ENCODE measurements at places on chromosomes 7 and 10.

- DNase-seq: no peak
Observed at GRCh38 chr7:98038731-98039130, 48.7 kb upstream of the OCM2 start.

GRCh38 chr7:111232249-111233084 is 141.5 kb downstream of the LRRN3 start:
- no peak for DNase-seq

DNA sequence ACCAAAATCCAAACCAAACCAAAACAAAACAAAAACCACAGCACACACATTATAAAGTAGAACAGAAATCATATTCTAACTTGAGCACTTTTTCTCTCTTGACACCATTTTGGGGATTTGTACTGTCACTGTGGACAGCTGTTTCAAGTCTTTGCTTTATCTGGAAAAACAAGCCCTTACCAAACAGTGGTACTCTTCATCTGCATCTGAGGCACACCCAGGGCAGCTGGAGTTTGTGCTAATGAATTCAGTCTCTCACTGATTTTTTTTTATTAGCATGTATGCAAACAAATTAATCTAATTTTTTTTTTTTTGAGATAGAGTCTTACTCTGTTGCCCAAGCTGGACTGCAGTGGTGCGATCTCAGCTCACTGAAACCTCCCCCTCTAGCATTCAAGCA is 171.4 kb downstream of the RAPGEF5 start:
- no peak for DNase-seq

DNA sequence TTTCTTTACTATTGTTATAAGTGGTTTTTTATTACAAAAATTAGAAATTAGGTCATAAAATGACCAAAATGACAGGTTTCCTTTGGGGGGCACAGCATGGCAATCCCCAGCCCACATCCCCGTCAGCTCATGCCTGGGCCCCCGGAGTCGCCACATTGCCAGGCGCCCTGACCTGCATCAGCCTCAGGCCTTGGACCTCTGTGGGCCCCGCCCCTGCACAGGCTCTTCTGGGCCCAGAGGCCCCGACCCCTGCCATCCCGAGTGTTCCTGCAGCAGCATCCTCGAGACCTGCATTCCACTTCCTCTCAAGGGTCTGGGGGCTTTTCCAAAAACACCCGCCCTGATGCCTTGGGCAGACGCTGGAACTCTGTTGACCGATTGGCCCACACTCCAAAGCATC is 391.1 kb upstream of the MGMT start:
- no peak for DNase-seq

DNA sequence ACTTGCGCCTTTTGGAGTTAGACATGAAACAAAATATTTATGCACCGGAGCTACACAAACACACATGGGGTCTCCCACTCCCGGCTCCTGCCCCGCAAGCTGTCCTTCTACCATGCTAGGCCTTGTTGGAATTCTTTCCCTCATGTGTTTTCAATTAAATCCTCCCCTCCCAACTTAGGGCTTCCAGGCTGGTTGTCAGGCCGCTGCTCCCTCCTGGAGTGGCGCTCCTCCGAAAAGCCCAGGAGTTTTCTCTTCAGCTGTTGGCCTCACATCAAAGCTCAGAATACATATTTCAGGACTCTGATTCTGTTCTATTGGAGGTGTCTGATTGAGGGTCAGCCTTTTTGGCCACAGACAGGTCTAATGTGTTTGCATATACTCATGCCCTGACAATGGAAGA is 113.3 kb downstream of the FANK1 start:
- DNase-seq: no peak

DNA sequence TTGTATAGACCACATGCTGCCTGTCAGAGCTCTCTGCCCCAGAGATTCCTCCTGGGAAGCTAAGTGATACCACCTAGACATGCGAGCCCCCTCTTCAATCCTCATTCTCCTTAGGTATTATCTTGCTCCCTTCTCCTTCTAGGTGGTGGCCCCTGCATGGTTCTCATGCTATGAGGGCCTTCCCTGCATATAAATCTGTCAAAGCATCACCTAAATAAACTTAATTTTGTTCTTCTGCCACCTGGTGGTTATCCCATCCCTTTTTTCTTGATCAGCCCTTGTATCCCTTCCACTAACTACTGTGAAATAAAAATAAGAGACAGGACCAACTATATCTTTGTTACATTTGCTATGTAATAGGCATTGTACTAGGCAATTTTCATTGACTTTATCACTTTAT is 242.1 kb downstream of the CDC14C start:
- DNase-seq: no peak

- no peak for DNase-seq
Observed at GRCh38 chr10:90363799-90364483, 493.9 kb downstream of the HTR7 start.

DNA sequence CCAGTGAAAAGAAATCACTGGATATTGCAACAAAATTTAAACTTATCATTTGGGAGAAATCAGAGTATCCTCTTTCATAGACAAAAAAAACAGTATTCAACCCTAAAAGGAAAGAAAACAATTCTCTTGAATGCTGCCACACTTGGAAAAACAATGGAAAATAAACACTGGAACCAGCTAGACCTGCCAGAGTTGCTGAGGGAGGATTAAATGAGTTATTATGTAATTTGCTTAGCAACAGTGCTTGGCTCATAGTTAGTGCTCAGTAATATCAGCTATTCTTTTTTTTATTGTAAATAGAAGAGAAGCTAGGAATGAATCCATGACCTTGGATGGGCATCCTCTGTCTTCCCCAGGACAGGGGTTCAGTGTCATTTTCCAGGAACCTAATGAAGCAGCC is 11.0 kb upstream of the ZNF273 start:
- DNase-seq: no peak

DNA sequence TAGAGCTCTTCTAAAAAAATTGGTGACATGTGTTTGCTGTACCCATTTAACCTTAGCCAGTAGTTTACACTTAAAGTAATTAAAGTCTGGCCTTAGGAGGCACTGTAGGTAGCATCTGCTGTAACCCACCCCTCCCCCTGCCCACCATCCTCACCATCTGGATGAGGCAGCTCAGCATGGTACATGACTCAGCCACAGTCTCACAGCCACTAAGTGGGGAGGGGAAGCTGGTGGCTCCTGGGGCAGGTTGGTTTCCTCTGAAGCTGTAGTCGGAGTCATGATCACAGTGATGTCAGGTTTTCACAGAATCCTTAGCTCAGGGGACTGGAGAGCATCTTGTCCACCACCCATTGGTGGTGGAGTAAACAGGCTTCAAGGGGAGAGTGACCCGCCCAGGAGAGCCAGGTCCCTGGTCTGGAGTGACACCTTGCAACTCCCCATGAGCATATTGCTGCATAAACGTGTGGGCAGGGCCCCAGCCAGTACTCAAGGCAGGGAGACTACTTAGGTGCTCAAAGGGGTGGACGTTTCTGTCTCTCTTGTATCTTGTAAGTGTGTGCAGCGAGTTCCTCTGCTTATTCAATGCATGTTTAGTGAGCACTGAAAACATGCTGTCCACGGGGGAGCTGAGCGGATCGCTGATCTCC is 125.9 kb downstream of the GRK5 start:
- DNase-seq: no peak

DNA sequence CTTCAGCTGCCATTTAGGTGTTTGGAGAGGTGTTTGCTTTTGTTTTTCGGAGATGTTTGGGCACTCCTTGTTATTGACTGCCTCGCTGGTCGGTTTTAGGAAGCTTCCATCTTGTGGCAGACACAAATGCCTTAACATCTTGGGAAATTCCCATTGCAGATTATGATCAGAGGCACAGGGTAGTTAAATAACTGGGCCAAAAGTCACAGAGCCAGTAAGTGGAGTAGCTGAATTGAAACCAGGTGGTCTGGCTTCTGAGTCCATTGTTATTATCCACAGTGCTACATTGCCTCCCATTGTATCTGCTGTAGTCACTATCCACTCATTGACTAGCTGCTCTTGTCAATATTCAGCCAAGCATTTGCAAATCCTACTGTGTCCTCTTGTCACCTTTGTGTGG is 138.2 kb upstream of the PLPP4 start:
- DNase-seq: no peak

DNA sequence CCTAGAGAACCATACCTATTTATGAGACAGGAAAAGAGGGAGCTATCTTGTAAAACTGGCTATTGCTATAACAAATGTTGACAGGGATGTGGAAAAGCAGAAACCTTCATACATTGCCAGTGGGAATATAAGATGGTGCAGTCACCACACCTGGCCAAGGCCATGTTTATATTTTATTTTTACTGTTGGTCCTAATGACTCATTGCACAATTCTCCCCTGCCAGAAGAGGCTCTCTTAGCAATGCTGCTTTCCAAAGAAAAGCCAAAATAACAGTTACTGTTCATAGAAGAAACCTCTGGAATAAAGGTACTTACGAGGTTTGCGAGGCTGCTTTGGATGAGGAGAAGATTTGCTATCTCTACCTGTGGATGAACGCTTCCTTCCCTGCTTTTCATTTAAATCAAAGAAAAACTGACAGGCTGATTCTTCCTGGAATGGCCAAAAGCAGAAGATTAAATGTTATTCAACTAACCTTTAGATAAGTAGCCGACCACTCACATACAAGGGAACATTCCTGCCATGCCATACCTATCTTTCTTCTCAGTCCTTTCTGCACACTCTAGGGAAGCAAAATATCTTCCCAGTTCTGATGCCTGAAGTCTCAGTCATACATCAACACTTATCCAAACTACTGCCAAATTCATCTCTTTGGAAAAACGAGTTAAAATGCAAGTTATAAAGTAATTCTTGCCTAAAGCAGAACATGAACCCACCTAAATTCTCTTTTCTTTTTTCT is 16.3 kb upstream of the CHUK start:
- no peak for DNase-seq

- no peak for DNase-seq
Observed at GRCh38 chr7:132901241-132901640, 180.6 kb downstream of the CHCHD3 start.

GRCh38 chr7:80499350-80499953 is 12.4 kb downstream of the GNAT3 start:
- no peak for DNase-seq

DNA sequence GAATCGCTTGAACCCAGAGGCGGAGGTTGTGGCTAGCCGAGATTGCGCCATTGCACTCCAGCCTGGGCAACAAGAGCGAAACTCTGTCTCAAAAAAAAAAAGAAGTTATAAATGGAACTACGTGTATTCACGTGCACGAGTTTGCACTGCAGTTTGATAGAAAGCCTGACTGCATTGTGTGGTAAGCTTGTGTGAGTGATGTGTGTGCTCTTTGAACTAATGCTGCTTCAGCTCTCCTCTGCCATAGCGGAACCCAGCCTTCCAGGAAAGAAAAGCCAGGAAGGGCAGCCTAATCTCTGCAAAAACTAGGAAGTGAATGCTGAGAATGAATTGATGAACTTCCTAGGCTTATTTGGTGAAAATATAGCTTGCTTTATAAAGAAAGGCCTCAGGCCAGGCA is 15.6 kb upstream of the MKRN1 start:
- DNase-seq: no peak

DNA sequence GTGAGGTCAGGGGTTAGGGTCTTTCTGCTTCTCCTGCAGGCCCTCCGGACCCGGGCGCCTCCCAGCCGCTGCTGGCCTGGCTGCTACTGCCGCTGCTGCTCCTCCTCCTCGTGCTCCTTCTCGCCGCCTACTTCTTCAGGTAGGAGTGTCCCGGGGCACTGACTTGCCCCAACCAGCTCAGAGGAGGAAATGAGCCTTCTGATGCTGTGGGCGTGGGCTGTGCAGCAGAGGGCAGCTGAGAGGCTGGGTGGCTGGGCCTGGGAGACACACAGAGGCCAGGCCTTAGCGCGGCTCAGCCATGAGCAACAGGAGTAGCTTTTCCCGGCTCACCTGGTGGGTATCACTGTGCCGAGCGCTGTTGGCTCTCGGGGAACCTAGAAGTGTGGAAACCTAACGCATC is 78.9 kb downstream of the MKI67 start:
- DNase-seq: no peak

- DNase-seq: no peak
Observed at GRCh38 chr10:76172020-76172419, 740.6 kb downstream of the LRMDA start.

GRCh38 chr7:129771201-129771927 is 159.8 kb downstream of the NRF1 start:
- no peak for DNase-seq

GRCh38 chr7:139054101-139054500 is 18.3 kb upstream of the ZC3HAV1L start:
- no peak for DNase-seq

- no peak for DNase-seq
Observed at GRCh38 chr10:132708441-132708840, 77.5 kb downstream of the NKX6-2 start.

GRCh38 chr7:50037086-50037485 is 56.0 kb downstream of the ZPBP start:
- DNase-seq: no peak

- no peak for DNase-seq
Observed at GRCh38 chr7:130506358-130506757, 14.5 kb downstream of the MEST start.
